ENCODE measurements at places on chromosomes 4 and X.

DNA sequence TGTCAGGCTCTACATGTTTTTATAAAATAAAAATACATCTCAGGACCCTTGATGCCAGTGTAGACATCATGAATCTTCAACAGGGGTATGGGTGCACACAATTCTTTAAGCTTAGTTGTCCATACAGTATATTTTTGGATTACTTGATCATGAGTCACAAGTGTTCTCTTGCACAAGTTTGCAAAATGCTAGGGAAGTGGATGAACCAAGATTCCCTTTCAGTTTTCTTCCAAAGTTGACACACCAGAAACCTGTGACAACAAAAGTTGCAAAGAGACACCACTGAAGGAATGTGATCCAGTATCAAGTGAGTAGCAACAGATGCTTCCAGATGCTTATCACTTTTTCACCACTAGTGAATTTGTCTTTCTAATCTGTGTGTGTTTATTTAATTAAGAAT lies 1021.2 kb downstream of the PCDH7 start:
- no peak for DNase-seq

DNA sequence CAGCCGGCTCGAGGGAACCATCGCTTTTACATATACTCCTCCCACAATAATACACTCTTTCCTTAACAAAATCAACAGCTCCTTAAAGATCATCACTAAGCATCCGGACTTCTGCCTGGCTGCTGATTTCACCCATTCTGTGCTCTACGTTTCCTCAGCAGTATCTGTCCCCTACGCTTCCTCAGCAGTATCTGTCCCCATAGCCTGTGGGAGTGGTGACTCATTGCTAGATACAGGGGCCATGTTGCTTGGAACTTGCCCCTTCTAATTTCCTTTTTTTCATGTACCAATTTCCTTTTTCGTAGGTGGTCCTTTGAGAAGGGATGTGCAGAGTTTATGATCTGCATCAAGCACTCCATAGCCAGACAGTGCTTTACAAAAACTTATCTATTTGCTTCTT lies 18.6 kb downstream of the MAP3K15 start:
- DNase-seq, result no peak

DNA sequence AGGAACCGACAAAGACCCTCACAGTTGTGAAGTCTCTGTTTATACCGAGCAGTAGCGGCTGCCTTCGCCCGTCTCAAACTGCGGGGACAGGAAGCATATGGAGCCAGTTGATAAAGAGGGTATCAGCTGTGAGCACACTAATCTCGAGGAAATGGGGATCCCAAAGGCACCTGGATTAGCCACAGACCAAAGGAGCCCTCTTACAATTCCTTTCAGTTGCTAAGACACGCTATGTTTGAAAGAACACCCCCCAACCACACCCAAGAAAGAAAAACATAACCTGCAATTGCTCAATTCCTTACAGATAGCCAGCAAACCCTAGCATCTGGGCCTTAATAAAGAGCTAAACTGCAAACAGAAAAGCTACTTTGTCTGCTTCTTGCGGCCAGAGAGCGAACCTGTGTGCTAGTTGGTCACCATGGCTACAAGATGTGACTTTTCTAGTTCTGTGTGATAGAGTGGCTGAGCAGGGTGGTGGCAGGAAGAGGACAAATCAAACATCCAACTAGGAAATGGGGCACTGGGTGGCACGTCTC lies 23.3 kb upstream of the CHRNA9 start:
- DNase-seq, result no peak

- DNase-seq, result no peak
These were observed 176.6 kb downstream of the NR3C2 start for GRCh38 chr4:148265627-148266026.

DNA sequence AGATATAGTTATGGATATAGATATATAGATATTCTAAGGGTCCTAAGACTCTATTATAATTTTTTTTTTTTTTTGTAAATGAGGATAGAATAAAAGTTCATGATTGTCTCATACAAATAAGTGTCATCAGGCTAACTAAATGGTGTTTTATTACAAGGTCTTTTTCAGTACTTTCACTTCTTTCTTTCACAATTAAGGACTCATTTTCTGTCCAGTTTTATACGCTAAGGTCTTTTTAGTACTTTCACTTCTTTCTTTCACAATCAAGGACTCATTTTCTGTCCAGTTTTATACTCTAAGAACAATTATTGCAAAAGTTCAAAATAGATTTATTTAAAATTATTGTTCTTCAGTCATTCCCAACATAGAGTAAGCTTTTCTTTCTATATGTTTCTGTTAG lies 32.7 kb downstream of the RUFY3 start:
- DNase-seq, result no peak
